ENCODE measurements at places on chromosomes 3 and 15.

GRCh38 chr3:5568451-5568850 is 380.9 kb downstream of the EDEM1 start:
- DNase-seq = no peak

GRCh38 chr3:104787306-104787705 is 579.4 kb upstream of the ALCAM start:
- DNase-seq = no peak

- DNase-seq = no peak
Measured at GRCh38 chr3:128418900-128419299, 47.8 kb downstream of the DNAJB8 start.

DNA sequence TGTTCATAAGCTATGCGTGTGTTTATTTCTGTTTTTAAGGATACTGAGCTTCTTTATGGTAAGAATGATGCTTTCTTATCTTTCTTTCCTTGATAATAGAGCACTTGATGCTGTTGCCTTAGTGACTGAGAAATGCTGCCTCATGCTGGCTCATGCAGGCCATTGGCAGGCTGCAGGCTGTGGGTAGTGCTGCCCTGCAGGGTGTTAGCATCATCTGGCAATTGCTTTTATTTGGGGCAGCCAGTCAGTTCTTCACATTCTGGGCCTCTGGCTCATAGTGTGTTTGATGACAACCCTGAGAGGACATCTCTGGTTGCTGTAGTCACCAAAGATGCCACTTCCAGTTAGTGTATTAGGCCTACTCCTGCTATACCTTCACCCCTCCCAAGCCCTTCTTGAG is 66.2 kb upstream of the ONECUT1 start:
- no peak for DNase-seq

DNA sequence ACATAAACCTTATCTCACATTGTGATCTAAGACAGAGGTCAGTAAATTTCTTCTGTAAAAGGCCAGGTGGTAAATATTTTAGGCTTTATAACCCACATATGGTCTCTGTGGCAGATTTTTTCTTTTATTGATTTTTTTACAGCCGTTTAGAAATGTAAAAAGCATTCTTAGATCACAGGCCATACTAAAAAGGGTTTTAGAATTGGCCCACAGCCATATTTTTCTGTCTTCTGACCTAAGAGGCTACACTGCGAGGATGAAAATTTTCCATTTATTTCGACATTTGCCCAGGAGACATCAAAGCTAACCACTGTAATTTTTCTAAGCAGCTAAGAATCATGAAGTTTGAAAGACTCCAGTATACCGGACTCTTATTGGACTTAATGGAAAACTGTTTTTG is 377.2 kb upstream of the SGO1 start:
- DNase-seq = no peak

DNA sequence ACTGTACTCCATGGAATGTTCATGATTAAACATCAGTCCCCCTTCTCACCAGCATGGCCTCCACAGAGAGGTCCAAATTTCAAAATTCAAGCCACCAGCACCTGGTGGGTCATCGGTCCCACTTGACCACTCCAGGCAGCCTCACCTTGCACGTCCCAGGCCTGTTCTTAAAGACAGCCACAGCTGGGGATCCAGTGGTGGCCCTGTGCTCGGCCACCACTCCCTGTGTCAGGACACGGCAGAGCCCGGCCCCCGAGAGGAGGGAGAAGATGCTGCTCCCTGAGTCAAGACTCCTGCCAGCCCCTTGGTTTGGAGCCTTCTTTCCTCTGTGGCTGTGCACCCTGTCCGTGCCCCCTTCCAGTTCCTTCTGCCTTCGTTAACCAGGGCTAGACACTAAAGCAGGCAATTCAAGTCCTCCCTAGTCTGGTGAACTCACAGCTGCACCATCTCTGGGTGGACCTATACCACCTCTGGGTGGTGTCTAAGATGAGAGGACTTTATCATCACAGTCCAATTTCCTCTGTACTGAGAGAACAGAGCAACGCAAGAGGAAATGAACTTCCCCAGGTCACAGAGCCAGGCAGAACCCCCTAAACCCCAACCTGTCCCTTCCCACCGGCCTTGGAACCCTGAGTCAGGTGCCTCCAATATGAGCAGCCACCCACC is 97.1 kb downstream of the MEGF11 start:
- no peak for DNase-seq

- no peak for DNase-seq
Measured at GRCh38 chr3:196218155-196218712, 1.9 kb downstream of the SLC51A start.

DNA sequence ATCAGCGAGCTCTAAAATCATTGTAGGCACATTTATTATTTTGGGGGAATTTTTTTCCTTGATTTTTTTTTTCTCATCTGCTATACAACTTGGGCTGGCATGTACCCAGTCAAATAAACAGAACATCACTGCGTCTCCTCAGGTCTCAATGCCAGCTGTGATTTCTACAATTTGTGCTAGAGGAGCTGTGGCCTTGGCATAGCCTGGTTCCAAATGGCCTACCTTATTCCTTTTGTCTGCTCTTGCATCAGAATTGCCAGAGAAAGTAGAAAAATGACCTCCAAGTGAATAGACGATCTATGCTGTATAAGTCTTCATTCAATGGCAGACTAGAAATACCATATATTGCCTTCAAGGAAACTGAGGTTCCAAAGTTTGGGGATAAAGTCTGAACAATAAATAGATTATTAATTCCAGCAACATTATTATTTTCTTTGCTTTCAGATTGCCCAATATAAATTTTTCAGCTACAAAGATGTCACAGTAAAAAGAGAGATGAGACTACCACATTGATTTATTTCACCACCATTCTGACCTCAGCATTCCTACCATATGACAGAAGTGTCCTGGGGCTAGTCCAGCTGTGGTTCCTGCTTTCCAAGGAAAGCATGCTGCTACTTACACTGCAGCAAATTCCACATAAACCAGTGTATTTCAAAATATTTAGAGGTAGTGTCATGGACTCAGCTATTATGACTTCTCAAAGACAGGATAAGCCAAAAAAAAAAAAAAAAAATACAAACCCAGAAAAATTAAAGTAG is 493.9 kb upstream of the ZNF385D start:
- no peak for DNase-seq

- no peak for DNase-seq
Measured at GRCh38 chr3:146817704-146818103, 212.6 kb upstream of the PLSCR5 start.

DNA sequence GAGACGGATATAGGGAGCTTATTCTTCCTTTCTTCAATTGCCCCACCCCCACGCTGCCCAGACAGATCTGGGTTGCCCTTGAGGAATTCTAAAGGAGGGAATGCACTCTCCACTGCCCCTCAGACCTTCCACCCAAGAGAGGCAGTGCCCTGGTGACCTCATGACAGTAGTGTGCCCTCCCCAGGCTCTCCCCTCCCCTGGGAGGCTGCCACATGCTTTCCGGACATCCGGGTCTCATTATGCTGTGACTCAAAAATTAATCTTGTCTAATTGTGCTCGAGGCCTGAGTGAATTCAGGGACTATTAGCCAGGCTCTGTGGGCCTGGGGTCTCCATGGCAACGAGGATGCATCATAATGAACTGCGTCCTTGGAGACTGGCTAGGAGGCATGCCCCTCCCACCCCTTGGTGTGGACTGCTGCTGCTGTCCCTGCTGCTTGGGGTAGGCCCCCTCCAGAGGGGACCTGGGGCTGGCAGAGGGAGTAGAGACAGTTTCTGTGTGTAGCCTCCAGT is 20.8 kb downstream of the CORO2B start:
- DNase-seq = no peak

- DNase-seq = no peak
Measured at GRCh38 chr15:47186075-47186474, 531.2 kb upstream of the SEMA6D start.

- no peak for DNase-seq
Measured at GRCh38 chr3:34859746-34860145, 779.6 kb upstream of the ARPP21 start.

- no peak for DNase-seq
Measured at GRCh38 chr3:126372413-126373145, 15.4 kb upstream of the KLF15 start.

GRCh38 chr3:160641665-160642309 is 35.2 kb upstream of the ARL14 start:
- DNase-seq = no peak

GRCh38 chr3:33904730-33905129 is 106.3 kb downstream of the PDCD6IP start:
- no peak for DNase-seq

GRCh38 chr3:10438902-10439610 is 66.3 kb downstream of the ATP2B2 start:
- no peak for DNase-seq

DNA sequence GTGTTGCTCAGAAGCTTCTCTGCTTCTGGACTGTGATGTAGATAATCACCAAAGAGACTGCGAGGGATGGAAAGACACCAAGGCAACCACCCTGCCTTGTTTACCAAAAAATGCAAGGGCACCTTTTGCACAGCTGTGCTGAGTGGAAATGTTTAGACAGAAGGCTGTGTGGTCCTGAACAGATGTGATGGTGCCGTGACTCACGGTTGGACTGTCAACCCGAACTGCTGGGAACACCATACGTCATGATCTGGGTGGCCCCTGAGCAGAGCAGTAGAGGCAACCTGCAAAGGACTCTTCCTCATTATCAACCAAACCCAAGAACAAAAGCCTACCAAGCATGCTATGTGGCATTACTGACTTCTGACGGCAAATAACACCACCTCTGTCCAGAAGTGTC is 61.3 kb upstream of the LPP start:
- peak; percentile 36 for DNase-seq

Measured in stimulated activated CD4-positive, alpha-beta T cell treated with anti-CD3 and anti-CD28 coated beads, Interleukin-2, amount 100 ng/mL, for 4 hours (primary cell).